ENCODE measurements at places on chromosomes 1 and 21. TPM values are rescaled to one million over a fixed set of nuclear protein-coding genes. Genes with fewer than 3 reads are reported as not detected.

GRCh38 chr1:31373897-31374486, 1.1 kb upstream of the FABP3 start:
- DNase-seq, result no peak

DNA sequence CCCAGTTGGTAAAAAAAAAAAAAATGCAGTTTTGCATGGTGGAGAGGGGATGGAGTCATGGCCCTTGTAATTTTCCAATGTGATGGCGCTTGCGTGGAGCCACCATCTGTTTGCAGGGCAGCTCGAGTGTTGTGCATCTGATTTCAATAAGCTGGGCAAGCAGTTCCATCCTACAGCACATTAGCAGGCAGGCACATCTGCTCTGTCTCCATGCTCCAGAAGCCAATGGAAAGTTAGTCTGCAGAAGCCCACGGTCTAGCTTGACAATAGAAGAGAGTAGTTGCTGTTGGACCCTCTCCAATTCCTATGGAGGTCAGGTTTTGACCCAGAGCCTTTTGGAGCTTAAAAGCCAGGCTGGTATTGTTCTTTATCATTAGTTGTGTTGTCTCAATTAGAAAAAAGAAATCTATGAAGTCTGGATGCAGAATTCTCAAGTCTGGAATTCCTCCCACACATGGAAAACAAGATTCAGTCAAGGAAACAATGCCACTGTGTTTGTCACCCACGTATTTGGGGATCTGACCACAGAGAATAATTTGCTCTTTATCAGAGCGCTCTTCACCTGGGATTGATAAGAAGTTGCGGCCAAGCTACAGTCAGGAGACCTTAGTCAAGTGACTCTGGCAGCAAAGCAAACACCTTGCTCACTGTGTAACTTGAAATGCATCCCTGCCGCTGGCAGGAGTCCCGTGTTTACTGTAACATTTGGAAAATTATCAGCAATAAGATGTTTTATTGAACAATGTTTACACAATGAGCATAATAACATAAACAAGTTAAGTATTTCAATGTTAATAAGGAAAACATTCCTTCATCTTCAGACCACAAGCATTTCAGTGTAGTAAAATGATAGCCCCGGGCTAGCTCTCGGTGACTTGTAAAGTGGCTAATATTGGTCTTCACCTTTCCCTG, 20.7 kb downstream of the NGF start:
- DNase-seq, result no peak

DNA sequence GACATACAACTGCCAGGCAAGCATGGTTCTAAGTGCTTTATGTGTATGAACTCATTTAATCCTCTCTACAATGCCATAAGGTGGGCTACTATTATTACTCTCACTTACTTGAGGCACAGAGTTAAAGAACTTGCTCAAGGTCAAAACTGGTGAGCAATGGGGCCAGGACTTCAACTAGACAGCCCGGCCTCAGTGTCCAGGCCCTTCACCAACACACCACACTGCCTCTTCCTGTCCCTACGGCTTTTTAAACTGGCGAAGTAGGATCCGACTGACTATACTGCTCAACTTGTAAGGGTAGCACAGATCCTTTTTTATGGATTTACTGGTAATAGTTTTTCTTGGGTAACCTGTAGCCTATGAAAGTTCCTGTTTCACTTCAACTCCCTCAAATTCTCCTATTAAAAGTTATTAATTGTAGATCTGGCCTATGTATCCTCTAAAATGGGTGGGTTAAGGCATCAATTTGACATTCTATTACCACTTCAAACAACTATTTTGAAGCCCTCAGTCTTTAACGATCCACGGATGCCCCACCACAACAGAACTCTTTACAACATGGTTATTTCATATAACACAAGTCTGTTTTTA, 4.3 kb downstream of the ERRFI1 start:
- no peak for DNase-seq

DNA sequence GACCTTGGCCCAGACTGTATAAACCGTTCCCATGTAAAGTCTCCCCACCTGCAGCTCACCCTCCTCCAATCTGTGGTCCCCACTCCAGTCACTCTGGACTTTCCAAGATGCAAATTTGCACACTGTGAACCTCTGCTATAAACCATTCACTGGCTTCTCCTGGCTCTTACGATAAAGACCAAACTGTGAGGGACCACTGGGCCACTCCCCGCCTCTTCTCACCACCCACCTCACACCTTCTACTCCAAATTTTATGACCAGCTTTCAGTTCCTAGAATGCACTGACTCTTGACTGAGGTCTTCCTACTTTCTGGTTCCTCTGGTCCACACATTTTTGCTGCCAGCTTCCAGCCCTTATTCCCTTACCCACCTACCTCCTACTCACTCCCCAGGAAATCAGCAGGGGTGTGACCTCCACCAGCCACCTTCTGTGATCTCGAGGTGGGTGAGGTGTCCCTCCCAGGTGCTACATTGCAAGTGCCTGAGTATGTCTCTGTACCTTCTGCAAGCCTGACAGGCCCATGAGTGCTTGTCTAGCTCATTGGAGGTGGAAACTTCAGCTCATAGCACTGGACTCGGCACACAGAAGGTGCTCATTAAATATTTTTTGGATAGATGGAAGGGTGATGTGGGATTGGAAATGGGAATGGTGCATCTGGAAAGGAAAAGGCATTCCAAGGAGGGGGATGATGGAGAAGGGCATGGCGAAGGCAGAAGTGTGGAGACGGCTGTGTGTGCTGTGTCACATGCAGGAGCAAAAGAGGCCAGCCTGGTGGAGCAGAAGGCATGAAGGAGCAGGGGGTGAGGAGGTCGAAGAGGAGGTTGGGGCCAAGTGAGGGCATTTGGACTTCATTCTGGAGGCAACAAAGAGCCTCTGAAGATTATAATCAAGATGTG, 15.6 kb upstream of the CSF1 start:
- DNase-seq, result no peak

DNA sequence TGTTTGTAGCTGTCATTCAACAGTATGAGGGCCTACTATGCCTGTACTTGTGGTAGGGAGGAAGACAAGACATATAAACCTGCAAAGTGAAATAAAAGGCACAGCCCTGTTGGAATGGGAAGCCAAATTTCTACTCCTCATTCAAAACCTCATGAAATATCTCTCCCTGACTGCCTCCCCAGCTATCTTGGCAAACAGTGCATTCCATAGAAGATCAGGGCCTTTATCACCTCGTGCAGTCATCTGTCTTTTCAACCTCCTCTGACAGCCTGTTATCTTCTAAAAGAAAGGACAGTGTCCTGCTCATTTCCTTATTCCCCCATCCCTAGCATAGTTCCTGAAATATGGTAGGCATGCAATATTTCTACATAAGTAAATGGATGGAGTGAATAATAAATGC, 71.0 kb downstream of the SH3GLB1 start:
- no peak for DNase-seq

IFNLR1 gene
- polyA plus RNA-seq, result 0.40 TPM

DNA sequence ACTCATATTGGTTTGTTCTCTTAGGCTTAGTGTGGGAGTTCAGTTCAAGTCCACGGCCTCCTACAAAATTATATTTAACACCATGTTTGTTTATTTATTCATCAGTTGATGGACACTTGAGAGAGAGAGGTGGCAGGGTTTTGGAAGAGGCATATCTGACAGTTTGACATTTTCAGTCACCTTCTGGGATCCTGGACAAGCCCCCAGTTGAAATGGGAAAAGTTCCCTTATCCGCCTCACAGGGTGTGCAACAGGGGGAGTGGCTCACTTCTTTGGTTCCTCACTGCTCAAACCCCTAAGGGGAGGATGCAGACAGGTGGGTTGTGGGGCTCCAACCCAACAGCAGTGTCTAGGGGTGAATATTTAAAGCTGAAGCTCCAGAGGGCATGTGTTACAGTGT, 52.3 kb upstream of the TNFSF18 start:
- no peak for DNase-seq

CLEC20A gene
- not detected for polyA plus RNA-seq

- no peak for DNase-seq
These were observed 25.9 kb upstream of the PEF1 start for GRCh38 chr1:31670593-31670964.

GRCh38 chr1:100353988-100354387, 1.7 kb downstream of the CDC14A start:
- no peak for DNase-seq

- DNase-seq, result no peak
These were observed 129.3 kb upstream of the PLPPR5 start for GRCh38 chr1:99133756-99134500.

- DNase-seq, result no peak
These were observed 19.3 kb upstream of the ACTL8 start for GRCh38 chr1:17735793-17736192.

DNA sequence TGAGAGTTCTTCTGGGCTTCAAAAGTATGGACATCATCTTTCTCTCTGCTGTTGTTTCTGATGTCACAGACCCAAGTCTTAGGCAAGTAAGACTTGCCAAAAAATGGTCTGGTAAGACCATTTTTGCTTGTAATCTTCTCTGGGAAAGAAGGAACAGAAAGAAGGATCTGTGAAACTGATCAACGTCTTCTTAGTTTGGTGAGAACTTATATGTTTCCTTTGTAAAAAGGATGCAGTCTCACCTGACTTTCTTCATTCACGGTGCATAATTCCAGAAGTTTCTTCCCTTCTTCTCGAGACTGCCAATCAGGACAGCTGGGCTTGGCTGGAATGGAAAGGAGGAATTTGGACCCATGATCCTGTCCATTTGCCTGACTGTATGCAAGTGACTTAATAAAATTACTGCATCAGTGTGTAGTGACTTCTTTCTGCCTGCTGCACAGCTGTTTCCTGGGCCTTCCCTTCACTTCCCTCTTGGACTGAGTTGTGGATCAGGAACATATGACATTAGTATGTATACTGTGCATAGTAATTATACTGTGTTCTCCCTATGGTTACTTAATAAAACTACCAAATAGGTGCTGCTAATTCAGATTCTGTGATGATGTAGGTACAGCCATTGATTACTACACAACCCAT, 7.6 kb upstream of the DENND1B start:
- DNase-seq, result no peak
